NCI-H526 treated with DMSO at 0.1 percent for 48 hours (cell line): ENCODE measurements at places on chromosomes 7 and 10.

GRCh38 chr7:116593359-116594075 is 68.7 kb downstream of the CAV1 start:
- no peak for DNase-seq

GRCh38 chr10:58266003-58266825 is 1.5 kb downstream of the IPMK start:
- DNase-seq, result no peak

GRCh38 chr10:132877473-132877872 is 64.9 kb downstream of the CFAP46 start:
- DNase-seq, result no peak

DNA sequence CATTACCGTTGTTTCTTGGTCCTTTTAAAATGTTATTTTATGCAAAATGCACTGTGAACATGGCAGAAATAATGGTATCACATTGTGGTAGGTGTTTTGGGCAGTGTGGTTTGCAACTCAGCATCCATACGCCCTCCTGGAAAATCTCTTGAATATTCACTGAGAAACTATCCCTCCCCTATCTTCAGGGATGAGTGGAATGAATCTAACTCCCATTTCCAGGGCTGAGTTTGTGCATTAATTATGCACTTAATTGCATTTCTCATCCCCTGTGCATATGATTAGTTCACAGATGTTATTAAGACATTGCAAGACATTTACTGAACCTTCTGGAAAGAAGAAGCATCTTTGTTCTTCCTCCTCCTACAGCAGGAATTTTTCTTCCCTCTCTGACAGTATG is 36.5 kb downstream of the CFAP43 start:
- no peak for DNase-seq

GRCh38 chr10:107889105-107889504 is 724.6 kb upstream of the SORCS1 start:
- no peak for DNase-seq

GRCh38 chr10:118506671-118507590 is 88.5 kb downstream of the PRLHR start:
- DNase-seq, result no peak

GRCh38 chr10:24603333-24603732 is 120.4 kb downstream of the ARHGAP21 start:
- DNase-seq, result no peak

DNA sequence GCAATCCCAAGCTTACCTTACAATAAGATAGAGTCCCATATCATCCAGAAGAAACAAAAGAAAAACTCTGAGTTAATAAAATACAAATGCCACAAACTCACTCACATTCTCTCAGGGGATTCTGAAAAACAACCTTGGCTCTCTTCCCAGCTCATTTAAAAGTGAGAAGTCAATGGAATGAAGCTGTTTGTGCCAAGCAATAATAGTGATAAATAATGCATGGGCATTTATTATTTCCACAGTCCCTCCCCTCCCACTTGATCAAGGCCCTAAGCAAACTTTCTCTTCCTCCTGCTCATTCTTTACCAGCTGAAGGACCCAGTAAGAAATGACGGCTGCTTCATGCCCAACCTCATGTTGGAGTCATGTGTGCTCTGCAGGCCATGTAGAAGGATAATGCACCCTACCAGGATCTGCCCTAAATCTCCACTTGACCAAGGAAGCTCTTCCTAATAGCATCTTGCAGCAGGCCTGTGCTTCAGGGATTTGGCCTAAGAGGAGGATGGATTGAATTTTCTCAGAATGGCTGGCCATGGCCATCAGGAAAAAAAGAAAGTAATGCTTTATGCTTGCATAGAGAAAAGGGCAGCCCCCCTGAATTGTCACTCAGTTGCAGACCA is 451.3 kb downstream of the GPAM start:
- DNase-seq, result no peak

GRCh38 chr7:80467069-80467468 is 44.8 kb downstream of the GNAT3 start:
- no peak for DNase-seq

- DNase-seq, result no peak
These were observed 170.9 kb upstream of the INHBA start for GRCh38 chr7:41873741-41874140.

GRCh38 chr7:116986611-116987565 is 33.6 kb downstream of the ST7 start:
- DNase-seq, result no peak

- DNase-seq, result no peak
These were observed 71.2 kb downstream of the SHH start for GRCh38 chr7:155741082-155741481.

GRCh38 chr7:90453931-90454330 is 15.5 kb upstream of the PTTG1IP2 start:
- no peak for DNase-seq

- no peak for DNase-seq
These were observed 23.6 kb downstream of the BMPER start for GRCh38 chr7:33928986-33929385.

DNA sequence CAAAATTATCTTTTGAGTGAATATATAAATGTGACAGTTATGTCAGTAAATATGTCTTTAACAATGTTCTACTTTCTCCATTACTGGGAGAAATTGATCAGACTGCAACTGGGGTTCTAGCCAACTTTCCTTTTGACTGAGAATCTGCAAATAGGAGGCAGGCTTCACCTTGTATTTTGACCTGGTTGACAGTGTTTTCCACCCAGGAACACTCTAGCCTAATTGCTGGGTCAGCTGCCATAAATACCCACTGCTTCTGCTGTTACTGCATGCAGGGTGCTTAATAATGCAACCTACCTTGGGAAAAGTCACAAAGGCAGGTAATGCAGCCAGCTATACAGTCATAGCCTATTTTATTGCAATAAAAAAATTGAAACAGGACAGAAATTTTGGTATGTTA is 319.0 kb downstream of the DGKB start:
- DNase-seq, result no peak

DNA sequence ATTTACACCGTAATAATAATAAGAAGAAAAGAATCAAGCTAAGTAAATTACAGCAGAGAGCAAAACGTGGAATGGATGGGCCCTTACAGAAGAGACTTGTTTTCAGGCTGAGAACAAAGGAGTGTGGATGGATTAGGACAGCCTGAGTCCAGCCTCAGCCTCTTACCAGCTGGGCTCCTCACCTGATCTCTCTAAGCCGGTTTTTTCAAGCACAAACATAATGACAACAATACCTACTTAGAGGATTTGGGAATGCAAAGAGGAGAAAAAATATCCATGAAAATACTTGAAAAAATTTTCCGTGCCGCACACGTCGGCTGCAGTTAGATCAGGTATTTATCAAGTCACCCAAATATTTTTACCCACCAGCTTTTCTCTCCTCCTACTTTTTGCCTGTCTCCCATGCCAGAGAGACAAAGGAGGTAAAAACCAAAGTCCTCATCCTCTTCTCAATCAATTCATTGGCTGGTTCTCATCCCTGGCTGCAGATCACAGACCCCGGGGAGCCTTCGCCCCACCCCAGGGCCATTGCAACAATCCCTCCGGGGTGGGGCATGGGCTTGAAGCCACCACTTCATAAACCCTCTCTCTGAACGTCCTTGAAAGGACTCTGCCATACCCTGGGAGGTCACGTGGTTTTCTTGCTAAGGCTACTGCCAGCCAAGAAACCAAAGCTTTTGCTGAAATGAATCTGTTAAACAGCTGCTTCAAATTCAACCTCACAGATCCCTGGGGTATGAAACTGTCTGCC is 29.7 kb upstream of the GTF2I start:
- DNase-seq, result no peak

- DNase-seq, result peak; percentile 27
These were observed 780 bp downstream of the PLEKHA8 start for GRCh38 chr7:30028749-30029635.

- no peak for DNase-seq
These were observed 21.5 kb downstream of the ZMIZ1 start for GRCh38 chr10:79090134-79090803.

GRCh38 chr7:2613098-2613930 is 18.5 kb upstream of the TTYH3 start:
- DNase-seq, result no peak

- DNase-seq, result no peak
These were observed 780 bp downstream of the ALDH18A1 start for GRCh38 chr10:95655571-95656290.

DNA sequence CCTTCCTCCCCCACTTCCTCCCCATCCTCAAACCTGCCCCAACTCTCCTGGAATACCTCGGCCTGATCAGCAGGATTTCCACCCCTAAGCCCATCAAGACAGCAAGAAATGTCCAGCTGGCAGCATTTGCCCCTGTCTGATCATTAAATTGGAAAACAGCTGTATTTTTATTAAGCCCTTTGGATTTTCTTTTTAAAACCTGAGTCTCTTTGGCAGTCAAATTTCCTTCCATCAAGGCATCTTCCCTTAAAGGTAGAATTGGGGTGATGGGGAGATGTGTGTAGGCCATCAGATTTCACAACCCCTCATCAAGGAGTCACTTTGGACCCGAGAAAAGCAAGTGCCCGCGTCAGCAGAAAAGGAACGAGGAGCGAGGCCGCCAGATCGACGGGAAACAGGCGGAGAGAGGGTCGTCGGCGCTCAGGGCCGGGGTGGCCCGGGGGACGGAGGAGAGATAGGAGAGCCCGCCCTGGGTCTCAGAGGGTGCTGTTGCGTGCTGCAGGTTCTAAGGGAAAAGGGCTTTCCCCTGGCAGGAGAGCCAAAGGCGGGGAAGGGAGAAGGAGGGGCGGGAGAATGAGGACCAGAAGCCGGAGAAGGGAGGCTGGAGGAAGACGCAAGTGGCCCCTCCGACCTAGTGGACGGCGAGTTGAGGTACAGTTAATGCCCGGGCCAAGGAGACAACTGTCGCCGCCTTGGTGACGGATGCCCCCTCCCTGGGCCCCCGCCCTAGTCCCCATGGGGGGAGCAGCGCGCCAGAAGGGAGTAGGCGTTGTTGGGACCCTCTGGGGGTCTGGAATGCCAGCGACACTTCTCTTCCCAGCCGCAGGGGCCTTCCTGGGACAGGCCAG is 11.5 kb upstream of the GATA3 start:
- DNase-seq, result no peak

DNA sequence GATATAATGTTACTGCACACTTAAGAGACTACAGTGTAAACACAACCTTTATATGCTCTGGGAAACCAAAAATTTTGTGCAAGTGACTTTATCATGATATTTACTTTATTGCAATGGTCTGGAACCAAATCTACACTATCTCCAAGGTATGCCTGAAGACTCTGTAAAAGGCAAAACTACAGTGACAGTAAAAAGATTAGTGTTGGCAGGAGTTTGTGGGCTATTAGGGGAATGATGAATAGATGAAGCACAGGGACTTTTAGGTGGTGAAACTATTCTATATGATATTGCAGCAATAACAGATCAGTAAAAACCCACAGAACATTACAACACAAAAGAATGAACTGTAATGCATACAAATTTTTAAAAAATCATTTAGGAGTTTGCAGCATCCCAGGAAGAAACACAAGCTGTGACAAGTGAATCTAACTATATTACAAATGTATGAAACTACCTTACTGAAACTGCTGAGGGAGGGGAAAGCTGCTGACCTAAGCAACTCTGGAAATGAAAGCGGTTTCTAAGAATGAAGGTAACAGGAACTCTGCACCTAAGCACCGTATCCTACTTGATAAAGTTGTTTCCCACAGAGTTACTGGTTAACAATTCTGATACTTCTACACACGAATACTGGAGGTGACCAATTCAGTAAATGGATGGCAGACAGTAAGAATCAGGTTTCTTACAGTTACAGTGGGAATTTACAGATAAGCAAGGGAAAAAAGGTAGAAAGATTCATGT is 82.6 kb downstream of the ATE1 start:
- no peak for DNase-seq

DNA sequence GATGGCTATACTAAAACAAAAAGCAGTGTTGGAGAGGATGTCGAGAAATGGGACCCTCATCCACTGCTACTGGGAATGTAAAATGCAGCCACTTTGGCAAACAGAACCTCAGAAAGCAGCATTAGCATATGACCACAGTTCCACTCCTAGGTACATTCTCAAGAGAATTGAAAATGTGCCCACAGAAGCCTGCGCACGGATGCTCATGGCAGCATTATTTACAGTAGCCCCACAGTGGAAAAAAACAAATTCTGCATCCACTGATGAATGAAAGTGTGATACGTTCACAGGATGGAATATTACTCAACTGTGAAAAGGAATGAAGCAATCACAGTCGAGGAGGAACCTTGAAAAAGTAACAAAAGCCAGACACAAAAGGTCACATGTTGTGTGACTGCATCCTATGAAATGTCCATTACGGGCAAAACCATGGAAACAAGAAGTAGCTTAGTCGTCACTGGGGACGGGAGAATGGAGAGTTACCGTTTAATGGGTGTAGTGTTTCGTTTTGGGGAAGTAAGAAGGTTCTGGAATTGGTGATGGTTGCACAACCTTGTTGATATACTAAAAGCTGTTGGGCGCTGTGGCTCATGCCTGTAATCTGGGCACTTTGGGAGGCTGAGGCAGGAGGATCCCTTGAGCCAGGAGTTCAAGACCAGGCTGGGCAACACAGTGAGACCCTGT is 2.5 kb upstream of the UPK3B start:
- no peak for DNase-seq

GRCh38 chr10:22927661-22928403 is at the start of gene ARMC3:
Gene ARMC3, plus strand, starts transcription at chr10:22928053. Its CDS starts 3,944 bp downstream, at chr10:22931997.
- DNase-seq, result peak; percentile 38

DNA sequence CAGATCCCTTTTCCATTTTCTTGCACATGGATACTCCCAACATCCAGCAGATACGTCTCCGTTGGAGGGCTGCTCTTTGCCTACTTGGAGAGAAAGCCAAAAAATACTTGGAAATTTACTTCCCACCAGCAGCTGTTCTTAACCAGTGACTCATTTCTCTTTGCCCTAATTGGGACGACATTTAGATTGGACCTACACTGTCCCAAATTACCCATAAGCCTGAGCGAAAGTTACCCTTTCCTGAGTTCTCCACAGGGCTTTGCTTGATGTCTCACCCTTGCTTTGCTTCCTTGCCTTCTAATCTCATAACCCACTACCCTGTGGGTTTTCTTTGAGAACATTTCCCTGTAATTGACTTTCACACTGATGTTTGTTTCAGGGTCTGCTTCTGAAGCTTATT is 48.1 kb downstream of the SAMD8 start:
- no peak for DNase-seq

DNA sequence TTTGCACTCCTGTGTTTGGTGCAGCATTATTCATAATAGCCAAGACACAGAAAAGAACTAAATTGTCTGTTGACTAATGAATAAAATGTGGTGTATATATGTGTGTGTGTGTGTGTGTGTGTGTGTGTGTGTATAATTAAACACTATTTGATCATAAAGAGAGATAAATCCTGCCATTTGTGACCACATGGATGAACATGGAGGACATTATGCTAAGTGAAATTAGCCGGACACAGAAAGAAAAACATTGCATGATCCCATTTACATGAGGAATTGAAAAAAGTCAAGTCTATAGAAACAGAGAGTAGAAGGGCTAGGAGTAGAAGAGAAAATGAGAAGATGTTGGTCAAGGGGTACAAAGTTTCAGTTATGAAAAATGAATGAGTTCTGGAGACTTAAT is 85.9 kb downstream of the ANK3 start:
- DNase-seq, result no peak
